Stimulated activated CD4-positive, alpha-beta T cell treated with anti-CD3 and anti-CD28 coated beads, TNF-alpha, amount 100 ng/mL, for 24 hours (primary cell): ENCODE measurements at places on chromosomes 6 and 20.
A peak's percentile ranks its signal among the peaks of the same experiment; 100 is the strongest.

DNA sequence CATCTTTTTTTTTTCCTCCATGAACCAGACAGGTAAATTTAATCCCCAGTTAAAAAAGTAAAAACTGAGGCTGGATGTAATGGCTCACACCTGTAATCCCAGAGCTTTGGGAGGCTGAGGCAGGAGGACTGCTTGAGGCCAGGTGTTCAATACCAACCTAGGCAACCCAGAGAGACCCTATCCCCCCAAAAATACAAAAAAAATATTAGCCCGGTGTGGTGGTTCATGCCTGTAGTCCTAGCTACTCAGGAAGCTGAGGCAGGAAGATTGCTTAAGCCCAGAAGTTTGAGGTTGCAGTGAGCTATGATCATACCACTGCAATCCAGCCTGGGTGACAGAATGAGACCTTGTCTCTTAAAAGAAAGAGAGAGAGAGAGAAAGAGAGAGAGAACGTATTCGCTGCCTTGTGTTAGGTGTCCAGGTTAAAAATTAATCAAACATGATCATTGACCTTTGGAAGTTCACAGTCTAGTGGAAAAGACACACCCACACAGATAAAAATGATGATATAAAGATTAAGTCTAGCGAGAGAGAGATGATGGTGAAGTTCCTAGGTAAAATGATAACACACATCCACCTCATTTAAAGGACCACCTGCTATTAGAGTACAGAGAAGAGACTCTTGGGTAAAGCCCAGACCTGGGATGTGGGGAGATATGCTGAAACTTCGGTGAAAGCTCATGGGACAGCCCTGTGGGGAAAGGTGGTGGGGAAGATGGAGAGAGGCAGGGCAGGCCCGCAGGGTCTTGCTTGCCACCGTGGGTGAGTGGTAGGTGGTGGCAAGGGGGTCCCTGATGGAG is 4.8 kb upstream of the NHSL1 start:
- DNase-seq: no peak

DNA sequence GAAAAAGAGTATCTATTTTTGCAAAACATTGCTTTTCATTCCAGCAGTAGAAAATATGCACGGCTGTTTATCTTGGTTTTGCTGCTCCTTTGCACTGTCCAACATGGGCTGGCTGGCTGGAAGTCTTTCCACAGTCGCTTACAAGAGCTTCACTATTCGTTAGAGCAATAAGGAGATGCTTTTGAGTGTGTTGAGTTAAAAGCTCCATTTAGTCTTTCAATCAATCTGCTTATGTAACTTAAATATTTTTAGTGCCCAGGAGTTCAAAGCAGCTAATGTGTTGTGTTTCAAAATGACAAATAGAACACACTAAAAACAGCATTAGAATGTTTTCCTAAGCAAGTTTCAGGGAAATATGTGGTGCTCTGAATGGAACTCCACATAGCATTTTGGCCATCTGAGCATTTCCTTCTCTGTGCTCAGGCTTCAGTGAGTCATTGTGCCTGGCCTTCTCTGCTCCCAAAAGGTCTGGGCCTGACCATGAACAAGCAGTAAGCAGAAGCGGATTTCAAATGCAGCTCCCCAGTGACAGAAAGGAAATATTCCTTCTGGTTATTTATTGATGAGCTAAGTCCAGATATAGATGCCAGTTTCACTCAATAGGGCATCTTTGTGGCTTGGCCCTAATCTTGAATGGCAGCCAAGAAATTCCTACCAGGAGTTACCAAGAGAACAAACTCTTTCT is 580.3 kb downstream of the TENT5A start:
- DNase-seq: no peak

- no peak for DNase-seq
Measured at GRCh38 chr6:117404548-117404947, 21.2 kb downstream of the ROS1 start.

DNA sequence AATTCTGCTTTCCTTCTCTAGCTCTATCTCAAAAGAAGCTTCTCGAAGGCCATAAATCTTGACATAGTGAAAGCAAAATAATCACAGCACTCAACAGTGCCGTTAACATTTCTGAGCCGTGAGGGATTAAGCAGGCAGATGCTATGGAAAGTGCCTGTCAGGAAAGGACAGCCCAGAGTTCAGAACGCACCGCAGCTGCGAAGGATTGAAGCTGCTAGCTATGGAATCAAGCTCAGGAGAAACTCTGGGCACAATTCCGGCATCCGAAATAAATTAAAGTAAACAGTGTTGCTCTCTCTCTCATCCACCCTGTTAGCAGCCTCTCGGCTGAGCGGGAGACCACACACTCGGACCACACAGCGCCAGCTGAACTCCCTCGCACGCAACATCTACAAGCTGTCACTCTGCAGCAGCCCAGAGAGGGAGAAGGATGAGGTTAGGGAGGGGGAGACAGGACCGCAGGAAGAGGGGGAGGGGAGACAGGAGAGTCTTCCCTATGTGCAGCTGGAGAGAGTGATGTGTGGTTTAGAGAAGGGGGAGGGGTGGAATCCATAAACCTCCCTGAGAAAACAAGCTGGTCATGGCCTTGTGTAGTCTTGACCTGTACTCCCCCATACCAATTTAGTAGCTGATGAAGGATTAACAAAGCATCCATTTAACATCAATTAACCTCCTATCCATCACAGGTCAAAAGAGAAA is 9.0 kb downstream of the EXOC2 start:
- DNase-seq: no peak

DNA sequence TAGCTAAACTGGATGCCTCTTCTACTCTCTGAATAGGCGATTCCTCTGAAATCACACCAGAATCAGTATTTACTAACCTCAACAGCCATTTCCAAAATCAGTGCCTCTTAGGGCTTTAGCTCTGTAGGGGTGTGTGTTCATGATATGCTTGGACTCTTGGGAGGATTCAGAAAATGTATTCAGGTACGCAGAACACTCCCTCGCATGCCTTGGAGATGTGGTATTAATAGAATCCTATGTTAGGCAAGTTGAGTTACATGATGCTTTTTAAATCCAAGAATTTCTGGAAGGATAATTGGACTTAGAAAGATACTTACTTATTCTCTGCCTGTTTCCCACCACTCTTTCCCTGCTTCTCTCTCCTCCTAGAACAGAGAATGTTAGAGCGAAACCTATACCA is 31.8 kb upstream of the PBOV1 start:
- no peak for DNase-seq

DNA sequence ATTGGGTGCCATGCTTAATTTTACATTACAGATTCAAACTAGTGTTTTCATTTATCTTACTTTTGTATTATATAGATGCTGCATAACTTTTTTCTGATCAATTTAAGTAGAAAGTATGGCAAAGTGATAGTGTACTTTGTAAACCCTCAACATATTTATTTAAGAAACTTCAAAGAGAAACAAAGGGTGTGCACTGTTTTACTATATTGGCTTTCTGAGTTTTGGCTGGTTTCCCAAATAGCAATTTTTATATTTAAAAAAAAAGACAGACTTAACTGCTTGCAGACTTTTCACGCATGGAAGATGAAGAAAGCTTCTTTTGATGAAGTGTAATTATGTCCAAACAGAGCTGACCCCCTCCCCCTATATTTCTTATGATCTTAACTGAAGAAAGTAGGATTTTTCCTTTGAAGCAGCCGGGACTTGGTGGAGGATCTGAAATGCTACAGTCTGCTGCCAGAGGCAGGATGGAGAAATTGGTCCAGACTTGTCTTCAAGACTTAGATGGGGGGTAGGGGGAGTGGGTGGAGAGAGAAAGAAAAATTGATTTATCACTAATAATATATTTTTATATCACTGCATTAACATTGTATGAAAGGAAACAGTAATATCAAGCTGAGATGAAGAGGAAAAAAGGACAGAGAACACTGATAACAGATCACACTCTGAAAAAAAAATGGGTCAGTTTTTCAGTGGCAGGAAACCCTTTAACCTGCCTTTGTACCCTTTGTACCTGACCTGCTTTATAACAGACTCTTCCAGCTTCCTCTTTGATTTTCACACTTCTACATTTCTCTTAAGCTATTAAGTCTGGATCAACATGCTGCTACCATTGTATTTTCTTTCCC is 56.0 kb upstream of the SUPT3H start:
- DNase-seq: no peak

DNA sequence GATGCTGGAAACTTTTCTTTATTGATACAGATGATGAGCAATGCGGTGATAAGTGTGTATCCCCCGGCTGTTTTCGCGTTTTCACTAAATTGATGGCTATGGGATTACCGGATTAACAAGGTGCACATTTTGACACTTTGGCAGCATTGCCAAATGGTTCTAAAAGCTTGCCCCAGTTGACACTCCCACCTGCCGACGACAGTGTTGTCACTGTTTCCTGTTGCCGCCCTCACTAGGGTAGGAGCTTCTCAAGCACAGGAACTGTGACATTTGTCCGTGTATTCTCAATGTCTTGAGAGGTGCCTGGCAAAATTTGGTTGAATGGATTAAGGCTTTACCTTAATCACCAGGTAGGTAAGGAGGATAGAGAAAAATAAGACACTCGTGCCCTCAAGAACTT is 9.8 kb upstream of the MAPK13 start:
- peak; percentile 57 for DNase-seq

GRCh38 chr6:110101885-110102284 is 77.6 kb downstream of the WASF1 start:
- DNase-seq: no peak

GRCh38 chr6:87078983-87079616 is 15.8 kb downstream of the CGA start:
- DNase-seq: peak; percentile 30

- no peak for DNase-seq
Measured at GRCh38 chr20:51412333-51412871, 130.1 kb downstream of the NFATC2 start.

- DNase-seq: no peak
Measured at GRCh38 chr6:85579581-85579980, 14.1 kb downstream of the SNX14 start.

DNA sequence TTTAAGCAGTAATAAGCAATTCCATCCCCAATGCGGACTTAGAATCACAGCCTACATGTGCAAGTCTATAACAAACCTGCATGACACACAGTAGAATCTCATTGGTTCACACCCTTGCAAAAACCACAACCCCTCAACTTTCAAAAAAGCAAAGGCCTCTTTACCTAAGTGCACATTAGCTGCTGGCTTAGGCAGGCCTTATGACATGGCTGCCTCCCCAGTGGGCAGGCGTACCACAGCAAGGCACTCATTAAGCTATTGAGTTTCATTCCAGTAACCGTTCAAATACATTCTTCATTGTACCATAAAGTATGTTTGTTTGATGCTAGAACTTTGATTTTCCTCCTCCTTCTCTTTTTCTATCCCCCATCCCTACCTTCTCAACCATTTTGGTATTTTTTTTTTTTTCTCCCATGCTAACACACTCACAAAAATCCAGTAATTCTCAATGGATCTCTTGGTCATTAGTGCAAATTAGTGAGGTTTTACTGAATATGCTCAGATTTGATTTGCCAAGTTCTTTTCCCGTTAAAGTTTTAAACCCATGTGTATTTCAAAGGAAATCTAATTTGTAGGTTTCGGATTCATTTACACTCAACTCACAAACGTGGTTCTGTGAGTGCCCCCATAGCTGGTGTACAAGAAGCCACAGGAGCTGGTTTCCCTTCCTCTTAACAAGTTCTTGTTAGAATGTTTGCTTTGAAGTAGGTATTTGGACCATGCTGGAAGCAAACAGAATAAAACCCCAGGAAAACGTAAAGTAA is 460.4 kb upstream of the RUNX2 start:
- no peak for DNase-seq

GRCh38 chr6:137218917-137219663 is at the start of gene IFNGR1:
IFNGR1 (minus strand) TSS chr6:137219385; CDS start chr6:137219327, 58 bp downstream.
- DNase-seq: peak; percentile 92

DNA sequence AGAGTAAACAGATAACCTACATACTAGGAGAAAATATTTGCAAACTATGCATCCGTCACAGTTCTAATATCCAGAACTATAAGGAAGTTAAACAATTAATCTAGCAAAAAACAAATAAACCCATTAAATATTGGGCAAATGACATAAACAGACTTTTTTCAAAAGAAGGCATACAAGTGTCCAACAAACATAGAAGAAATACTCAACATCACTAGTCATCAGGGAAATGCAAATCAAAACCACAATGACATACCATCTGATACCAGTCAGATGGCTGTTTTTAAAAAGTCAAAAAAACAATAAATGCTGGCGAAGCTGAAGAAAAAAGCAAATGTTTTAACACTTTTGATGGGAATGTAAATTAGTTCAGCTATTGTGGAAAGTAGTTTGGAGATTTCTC is 1117.7 kb upstream of the MAP3K7 start:
- DNase-seq: no peak

- no peak for DNase-seq
Measured at GRCh38 chr6:130140084-130140483, 82.7 kb downstream of the SAMD3 start.
